Common myeloid progenitor, CD34-positive (primary cell): ENCODE measurements at places on chromosomes 4 and X.
A peak's percentile ranks its signal among the peaks of the same experiment; 100 is the strongest.

- no peak overlapping the region for H3K27ac ChIP-seq
- no peak for DNase-seq
- H3K27me3 ChIP-seq: no peaks in the 10 kb centered on the region
- peaks cover 23% of the 10 kb centered on the region for H3K4me1 ChIP-seq
- H3K4me3 ChIP-seq: no peak overlapping the region
Observed at GRCh38 chr4:148057516-148057915, 325.6 kb downstream of the ARHGAP10 start.

DNA sequence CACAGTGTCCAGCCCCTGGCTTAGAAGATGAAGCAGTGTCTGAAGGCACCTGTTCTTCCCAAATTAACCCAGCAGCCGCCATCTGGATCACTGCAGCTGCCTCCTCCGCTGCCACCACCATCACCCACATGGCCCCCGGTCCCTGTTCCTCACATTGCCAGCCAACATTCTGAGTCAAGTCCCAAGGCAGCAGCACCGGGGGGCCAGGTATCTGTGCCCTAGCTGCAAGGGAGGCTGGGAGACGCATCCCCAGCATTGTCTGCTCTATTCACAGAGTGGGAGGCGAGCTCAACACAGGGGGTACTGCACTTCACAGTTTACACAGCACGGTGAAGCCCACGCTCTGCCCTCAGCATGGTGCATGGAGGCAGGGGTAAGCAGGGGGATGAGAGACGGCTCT lies 42.3 kb upstream of the MAN2B2 start:
- no peaks in the 10 kb centered on the region for H3K4me1 ChIP-seq
- DNase-seq: no peak
- H3K36me3 ChIP-seq: no peaks in the 10 kb centered on the region

DNA sequence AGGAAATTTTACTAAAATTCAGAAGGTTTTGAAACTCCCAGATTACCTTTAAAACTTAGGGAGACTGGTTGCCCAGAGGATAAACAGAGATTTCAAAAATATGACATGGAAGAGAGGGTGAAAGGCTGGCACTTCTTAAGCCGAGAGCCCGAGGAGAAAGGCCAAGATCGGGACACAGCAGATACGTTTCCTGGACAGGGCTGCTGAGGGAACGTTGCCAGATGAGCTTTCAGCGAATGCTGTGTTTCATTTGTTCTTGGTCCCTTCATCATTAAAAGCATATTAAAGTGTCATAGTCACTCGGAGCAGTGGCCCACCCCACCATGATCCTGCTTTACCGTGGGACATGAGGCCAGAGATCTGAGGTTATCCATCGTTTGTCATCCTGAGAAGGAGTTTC lies 37.9 kb upstream of the STOX2 start:
- DNase-seq: no peak
- H3K4me3 ChIP-seq: no peak overlapping the region
- H3K27me3 ChIP-seq: no peaks in the 10 kb centered on the region
- H3K4me1 ChIP-seq: no peaks in the 10 kb centered on the region
- H3K36me3 ChIP-seq: no peaks in the 10 kb centered on the region

DNA sequence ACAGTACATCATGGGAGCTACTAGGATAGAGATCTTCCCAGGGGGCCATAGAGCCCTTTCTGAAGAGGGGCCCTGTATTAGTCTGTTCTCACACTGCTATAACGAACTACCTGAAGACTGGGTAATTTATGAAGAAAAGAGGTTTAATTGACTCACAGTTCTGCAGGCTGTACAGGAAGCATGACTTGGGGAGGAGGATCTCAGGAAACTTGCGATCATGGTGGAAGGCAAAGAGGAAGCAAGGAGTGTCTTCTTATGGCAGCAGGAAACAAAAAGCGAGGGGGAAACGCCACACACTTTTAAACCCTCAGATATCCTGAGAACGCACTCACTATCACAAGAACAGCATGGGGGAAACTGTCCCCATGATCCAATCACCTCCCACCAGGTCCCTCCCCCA lies 4.2 kb upstream of the SLC9A6 start:
- no peaks in the 10 kb centered on the region for H3K36me3 ChIP-seq
- peak; percentile 33 for DNase-seq
- no peak overlapping the region for H3K4me3 ChIP-seq
- H3K27ac ChIP-seq: no peak overlapping the region
- H3K27me3 ChIP-seq: no peaks in the 10 kb centered on the region

- DNase-seq: no peak
- no peak overlapping the region for H3K4me3 ChIP-seq
- no peaks in the 10 kb centered on the region for H3K36me3 ChIP-seq
Observed at GRCh38 chrX:151852294-151852693, 60.4 kb upstream of the MAGEA4 start.

DNA sequence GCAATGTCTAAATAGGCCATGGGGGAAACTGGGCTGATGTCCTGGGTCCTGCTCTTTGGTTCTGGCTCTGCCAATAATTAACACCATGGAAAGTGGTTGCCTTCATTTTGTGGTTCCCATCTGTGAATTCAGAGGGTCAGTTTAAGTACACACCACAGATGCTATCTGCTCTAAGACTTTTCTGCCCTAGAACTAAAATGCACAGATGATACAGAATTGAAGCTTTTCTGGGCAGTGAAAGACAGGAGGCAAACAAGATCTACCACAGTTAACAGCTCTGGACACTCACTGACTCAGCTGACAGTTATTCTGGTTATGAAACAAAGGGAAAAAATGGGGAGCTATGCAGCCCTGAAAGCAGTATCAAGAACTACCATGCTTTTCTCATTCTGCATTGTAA lies 37.3 kb downstream of the APBB2 start:
- H3K36me3 ChIP-seq: no peaks in the 10 kb centered on the region
- H3K4me3 ChIP-seq: no peak overlapping the region
- no peaks in the 10 kb centered on the region for H3K4me1 ChIP-seq
- H3K27me3 ChIP-seq: no peaks in the 10 kb centered on the region

DNA sequence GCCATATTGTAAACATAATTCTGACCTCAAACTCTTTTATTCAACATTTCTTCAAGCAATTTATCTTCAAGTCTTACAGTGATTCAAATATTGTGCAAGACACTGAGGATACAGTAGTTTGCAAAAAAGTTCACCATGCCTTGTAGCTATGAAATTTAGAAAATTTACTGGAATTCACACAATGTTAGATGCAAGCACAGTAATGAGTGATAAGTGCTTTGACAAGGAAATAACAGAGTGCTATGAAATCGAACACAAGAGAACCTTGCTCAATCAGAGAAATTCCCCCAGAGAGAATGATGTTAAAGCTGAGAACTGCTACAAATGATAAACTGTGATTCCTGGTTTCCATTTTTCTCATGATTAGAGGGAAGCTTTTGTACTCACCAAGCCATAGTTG lies 952.9 kb downstream of the FAT4 start:
- no peak overlapping the region for H3K4me3 ChIP-seq
- no peak overlapping the region for H3K27ac ChIP-seq
- no peaks in the 10 kb centered on the region for H3K4me1 ChIP-seq
- H3K27me3 ChIP-seq: no peaks in the 10 kb centered on the region
- no peak for DNase-seq
- no peaks in the 10 kb centered on the region for H3K36me3 ChIP-seq

DNA sequence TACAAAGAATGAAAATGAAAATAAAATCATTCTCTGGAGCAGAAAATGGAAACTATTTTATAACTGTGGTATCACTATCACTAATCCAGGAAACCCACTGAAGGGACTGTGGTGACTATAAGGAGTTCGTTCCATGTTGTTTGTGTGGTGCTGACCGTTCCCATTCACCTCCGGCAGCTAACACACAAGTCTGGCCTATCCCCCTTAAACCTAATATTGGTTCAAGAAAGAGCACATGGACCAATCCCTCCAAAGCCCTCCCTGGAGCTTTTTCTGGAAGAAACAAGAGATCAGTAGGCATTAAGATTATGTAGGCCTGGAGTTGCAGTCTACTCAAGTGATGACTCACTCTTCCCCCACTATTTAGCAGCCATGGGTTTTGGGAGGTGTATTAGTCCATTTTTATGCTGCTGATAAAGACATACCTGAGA lies 25.9 kb upstream of the FAM241A start:
- no peaks in the 10 kb centered on the region for H3K36me3 ChIP-seq
- no peaks in the 10 kb centered on the region for H3K27me3 ChIP-seq
- peak; percentile 28 for DNase-seq
- no peaks in the 10 kb centered on the region for H3K4me1 ChIP-seq

DNA sequence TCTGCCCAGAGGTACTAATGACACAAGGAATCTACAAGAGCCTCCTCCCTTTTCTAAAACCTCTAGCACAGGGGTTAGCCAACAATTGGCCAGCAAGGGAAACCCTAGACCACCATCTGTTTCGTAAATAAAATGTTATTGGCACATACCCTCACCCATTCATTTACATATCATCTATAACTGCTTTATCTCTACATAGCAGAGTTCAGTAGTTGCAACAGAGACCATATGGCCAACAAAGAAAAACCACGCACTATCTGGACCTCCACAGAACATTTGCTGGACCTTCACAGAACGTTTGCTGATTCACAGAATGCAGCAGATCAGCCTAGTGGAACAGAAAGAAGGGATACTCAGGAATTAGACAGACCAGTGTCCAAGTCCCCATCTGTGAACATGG lies 9.4 kb downstream of the SLC2A9 start:
- no peaks in the 10 kb centered on the region for H3K36me3 ChIP-seq
- H3K4me1 ChIP-seq: peaks cover 2% of the 10 kb centered on the region
- no peak overlapping the region for H3K4me3 ChIP-seq
- H3K27ac ChIP-seq: no peak overlapping the region
- peak; percentile 73 for DNase-seq
